Activated T-cell treated with anti-CD3 and anti-CD28 coated beads, Interleukin-2, amount 50 U/mL, for 72 hours (primary cell): ENCODE measurements at places on chromosomes 6 and 20. TPM values are rescaled to one million over a fixed set of nuclear protein-coding genes. Genes with fewer than 3 reads are reported as not detected.

- no peak overlapping the region for H3K4me3 ChIP-seq
- no peaks in the 10 kb centered on the region for H3K4me1 ChIP-seq
- H3K27me3 ChIP-seq, result no peaks in the 10 kb centered on the region
- no peak for DNase-seq
- no peak overlapping the region for H3K27ac ChIP-seq
These were observed 112.8 kb downstream of the TBX18 start for GRCh38 chr6:84651583-84651982.

DNA sequence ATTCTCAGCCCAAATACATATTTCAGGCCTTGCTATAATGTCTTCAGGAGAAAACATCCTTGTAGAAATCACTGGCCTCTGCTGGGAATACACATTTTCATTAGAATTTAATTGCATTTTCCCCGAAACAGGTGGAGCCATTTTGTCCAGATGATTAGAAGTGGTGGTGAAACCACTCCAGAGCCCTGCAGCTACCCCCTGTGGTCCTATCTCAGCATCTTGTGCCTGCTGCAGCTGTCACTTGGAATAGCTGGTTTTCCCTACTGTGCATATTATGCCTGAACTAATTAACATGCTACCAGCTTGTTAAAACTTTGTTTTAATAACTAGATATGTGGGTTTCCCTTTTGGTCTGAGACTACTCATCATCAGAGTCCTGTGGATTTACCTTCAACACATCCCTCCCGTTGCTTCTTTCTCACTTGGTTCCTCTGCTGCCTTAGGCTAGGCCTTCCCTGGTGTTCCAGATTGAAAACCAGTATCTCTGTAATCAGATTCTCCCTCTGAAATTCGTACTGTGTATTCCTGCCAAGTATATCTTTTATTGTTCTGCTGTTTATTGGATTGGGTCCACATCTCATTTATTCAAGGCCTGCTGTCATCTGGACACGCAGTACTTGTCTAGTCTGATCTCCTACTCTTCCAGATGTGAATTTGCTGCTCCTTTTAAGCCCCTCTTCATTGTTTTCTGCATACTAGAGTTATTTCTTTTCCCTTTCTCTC is 15.2 kb downstream of the DNAH8 start:
- H3K4me3 ChIP-seq, result no peak overlapping the region
- H3K4me1 ChIP-seq, result peaks cover 13% of the 10 kb centered on the region
- DNase-seq, result no peak
- H3K27me3 ChIP-seq, result peaks cover 30% of the 10 kb centered on the region
- H3K27ac ChIP-seq, result no peak overlapping the region

DNA sequence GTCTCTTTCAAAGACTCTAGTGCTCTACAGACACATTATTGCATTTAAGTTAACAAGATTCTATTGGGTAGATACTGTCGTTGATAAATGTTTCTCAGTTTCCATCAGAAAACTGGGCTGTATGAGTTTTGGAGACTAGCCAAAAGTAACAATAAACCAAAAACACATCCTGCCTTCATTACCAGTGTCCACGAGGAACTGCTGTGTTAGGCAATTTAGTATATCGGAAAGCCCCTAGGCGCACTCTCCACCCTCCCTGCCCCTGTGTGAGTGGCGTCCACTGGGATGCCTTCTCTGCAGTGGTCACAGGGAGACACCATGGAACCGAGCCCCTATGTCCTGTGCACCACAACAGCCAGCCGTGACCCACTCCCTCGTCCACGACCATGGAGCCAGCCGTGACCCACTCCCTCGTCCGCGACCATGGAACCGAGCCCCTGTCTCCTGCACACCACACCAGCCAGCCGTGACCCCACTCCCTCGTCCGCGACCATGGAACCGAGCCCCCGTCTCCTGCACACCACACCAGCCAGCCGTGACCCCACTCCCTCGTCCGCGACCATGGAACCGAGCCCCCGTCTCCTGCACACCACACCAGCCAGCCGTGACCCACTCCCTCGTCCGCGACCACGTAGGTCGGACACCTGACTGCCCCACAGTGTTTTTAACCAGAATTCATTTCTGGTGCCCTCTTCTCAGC is 35.3 kb downstream of the DLL1 start:
- H3K27me3 ChIP-seq, result no peaks in the 10 kb centered on the region
- no peak overlapping the region for H3K27ac ChIP-seq
- no peak overlapping the region for H3K4me3 ChIP-seq
- no peaks in the 10 kb centered on the region for H3K4me1 ChIP-seq
- no peak for DNase-seq

Gene SNAP25
- total RNA-seq, result 5.6 TPM

Gene CCN2
- not detected for total RNA-seq

Gene GNAS
- 781 TPM for total RNA-seq

DNA sequence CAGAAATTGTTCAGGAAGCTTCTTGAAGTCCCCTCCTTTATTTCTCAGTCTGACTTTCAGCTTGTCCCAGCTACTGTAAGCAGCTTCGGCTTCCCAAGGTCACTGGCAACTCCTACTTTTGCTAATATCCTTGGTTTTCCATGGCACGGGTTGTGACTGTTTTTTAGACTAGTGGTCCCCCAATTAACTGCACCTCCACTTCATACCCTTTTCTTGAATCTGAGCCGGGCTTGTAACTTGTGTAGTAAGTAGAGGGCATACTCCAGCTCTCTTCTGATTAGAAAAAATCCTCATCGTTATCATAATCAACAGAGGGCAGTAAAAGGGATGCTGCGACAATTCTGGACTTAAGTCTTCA is 162.3 kb upstream of the TNFAIP3 start:
- no peak for DNase-seq
- no peak overlapping the region for H3K27ac ChIP-seq
- no peaks in the 10 kb centered on the region for H3K27me3 ChIP-seq
- H3K4me3 ChIP-seq, result no peak overlapping the region
- H3K36me3 ChIP-seq, result peaks cover 4% of the 10 kb centered on the region
- peaks cover 75% of the 10 kb centered on the region for H3K4me1 ChIP-seq

Gene TSPO2
- not detected for total RNA-seq

Gene HLA-DRA
- total RNA-seq, result 18.8 TPM

Gene LZTS3
- 3.1 TPM for total RNA-seq

Gene ETV7
- 1.4 TPM for total RNA-seq

Gene TUBB2B
- not detected for total RNA-seq

GRCh38 chr6:23089981-23090380 is 520.6 kb downstream of the HDGFL1 start:
- H3K36me3 ChIP-seq, result peaks cover 3% of the 10 kb centered on the region
- DNase-seq, result no peak
- H3K4me3 ChIP-seq, result no peak overlapping the region
- no peak overlapping the region for H3K27ac ChIP-seq
- H3K4me1 ChIP-seq, result no peaks in the 10 kb centered on the region
- H3K27me3 ChIP-seq, result peaks cover 16% of the 10 kb centered on the region

Gene TCF21
- not detected for total RNA-seq

- no peaks in the 10 kb centered on the region for H3K4me1 ChIP-seq
- no peak overlapping the region for H3K27ac ChIP-seq
- DNase-seq, result no peak
- H3K27me3 ChIP-seq, result no peaks in the 10 kb centered on the region
- H3K36me3 ChIP-seq, result peaks cover 2% of the 10 kb centered on the region
- no peak overlapping the region for H3K4me3 ChIP-seq
These were observed 82.3 kb upstream of the KIF25 start for GRCh38 chr6:167915139-167915538.

Gene GNAS-AS1
- 2.5 TPM for total RNA-seq

Gene TREML2
- total RNA-seq, result 8.8 TPM

Gene PPP1R14C
- 1.8 TPM for total RNA-seq

DNA sequence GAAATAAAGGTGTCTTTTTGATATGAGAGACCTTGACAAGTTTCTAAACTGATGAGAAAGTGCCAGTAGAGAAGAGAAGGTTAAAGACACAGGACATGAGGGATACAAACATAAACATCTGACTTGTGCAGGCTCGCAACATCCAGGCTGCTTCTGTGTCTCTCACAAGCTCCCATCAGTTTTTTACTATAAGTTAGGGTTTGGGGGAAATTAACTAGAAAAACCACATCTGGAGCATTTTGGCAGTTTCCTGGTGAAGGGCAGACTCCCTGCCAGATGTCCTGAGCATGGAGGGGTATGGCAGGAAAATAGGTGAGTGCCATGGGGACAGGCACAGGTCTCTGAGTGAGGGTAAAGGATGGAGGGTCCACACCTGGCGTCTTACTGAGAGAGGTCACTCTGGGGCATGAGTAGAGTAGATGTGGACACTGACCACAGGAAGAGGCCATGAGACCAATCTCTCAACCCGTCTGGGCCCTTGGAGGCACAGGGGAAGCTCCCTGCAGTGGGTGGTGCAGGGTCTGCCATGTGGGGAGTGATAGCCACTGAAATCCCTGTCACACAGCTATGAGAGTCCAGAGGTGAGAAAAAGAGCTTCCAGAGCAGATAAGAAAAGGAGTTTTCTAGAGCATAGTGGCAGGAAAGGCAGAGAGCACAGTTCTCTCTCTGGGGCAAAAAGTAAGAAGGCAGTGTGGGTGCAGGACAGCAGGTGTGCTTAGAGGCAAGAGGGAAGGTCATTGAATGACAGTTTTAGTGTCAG is 193.3 kb upstream of the SYNDIG1 start:
- DNase-seq, result no peak
- peaks cover 5% of the 10 kb centered on the region for H3K36me3 ChIP-seq
- no peak overlapping the region for H3K27ac ChIP-seq
- H3K4me3 ChIP-seq, result no peak overlapping the region
- no peaks in the 10 kb centered on the region for H3K4me1 ChIP-seq
- peaks cover 14% of the 10 kb centered on the region for H3K27me3 ChIP-seq

- no peaks in the 10 kb centered on the region for H3K4me1 ChIP-seq
- no peaks in the 10 kb centered on the region for H3K36me3 ChIP-seq
- H3K27ac ChIP-seq, result no peak overlapping the region
- no peak overlapping the region for H3K4me3 ChIP-seq
These were observed 242.8 kb downstream of the UST start for GRCh38 chr6:148989585-148989984.

- H3K36me3 ChIP-seq, result no peaks in the 10 kb centered on the region
- no peak for DNase-seq
- no peak overlapping the region for H3K27ac ChIP-seq
- H3K27me3 ChIP-seq, result no peaks in the 10 kb centered on the region
These were observed 163.0 kb downstream of the HDGFL1 start for GRCh38 chr6:22732176-22732970.

DNA sequence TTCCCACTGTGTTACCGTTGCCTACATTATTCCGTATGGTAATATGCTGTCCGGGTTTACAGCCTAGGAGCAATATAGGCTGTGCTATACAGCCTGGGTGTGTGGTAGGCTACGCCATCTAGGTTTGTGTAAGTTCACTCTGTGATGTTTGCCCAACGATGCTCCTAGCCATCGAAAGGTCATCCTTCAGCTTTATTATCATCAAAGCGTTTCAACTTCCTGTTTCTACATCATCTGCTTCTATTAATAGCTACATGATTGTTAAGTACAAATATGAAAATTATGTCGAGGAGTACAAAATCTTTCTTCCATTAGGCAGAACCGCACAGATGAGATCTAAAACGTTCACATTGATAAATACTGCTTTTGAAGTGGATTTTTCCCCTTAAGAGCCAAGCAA is 69.9 kb downstream of the PPP1R14C start:
- no peak overlapping the region for H3K4me3 ChIP-seq
- H3K36me3 ChIP-seq, result no peaks in the 10 kb centered on the region
- no peaks in the 10 kb centered on the region for H3K4me1 ChIP-seq
- peaks cover 13% of the 10 kb centered on the region for H3K27me3 ChIP-seq
- DNase-seq, result no peak

- H3K4me3 ChIP-seq, result no peak overlapping the region
- no peaks in the 10 kb centered on the region for H3K36me3 ChIP-seq
- no peak for DNase-seq
- no peaks in the 10 kb centered on the region for H3K27me3 ChIP-seq
These were observed 92.8 kb upstream of the RNF217 start for GRCh38 chr6:124869416-124869815.

DNA sequence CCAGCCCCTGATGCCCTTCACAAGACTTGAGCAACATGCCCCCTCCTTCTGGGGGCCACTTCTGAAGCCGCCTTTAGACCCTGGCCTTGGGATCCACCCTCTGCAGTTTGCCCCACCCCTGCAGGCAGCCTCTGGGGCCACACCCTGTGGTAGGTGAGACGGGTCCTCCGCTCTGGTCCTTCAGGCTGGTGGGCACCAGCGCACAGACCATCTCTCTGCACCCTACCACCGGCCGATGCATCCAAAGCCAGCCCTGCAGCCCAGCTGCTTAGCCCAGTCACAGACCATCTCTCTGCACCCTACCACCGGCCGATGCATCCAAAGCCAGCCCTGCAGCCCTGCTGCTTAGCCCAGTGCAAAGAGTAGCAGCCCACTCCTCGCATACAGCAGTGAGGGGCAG is 159.3 kb upstream of the ECI2 start:
- no peak for DNase-seq
- no peak overlapping the region for H3K27ac ChIP-seq
- H3K27me3 ChIP-seq, result peaks cover 9% of the 10 kb centered on the region
- H3K36me3 ChIP-seq, result no peaks in the 10 kb centered on the region
- no peaks in the 10 kb centered on the region for H3K4me1 ChIP-seq
- no peak overlapping the region for H3K4me3 ChIP-seq

Gene NEURL2
- total RNA-seq, result 2.1 TPM

DNA sequence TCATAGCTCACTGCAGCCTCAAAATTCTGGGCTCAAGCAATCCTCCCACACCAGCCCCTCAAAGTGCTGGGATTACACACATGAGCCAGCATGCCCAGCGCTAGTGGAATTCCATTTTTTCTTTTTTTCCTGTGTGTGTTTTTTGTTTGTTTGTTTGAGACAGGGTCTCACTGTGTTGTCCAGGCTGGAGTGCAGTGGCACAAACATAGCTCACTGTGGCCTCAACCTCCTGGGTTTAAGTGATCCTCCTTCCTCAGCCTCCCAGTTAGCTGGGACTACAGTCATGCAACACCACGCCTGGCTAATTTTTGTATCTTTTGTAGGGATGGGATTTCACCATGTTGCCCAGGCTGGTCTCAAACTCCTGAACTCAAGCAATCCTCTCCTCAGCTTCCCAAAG is 14.1 kb upstream of the PARD6B start:
- H3K27me3 ChIP-seq, result peaks cover 18% of the 10 kb centered on the region
- no peak for DNase-seq
- H3K4me1 ChIP-seq, result no peaks in the 10 kb centered on the region

Gene TBXT
- not detected for total RNA-seq

Gene KHDC1
- 3.7 TPM for total RNA-seq

Gene TRIM31
- total RNA-seq, result 0.12 TPM

DNA sequence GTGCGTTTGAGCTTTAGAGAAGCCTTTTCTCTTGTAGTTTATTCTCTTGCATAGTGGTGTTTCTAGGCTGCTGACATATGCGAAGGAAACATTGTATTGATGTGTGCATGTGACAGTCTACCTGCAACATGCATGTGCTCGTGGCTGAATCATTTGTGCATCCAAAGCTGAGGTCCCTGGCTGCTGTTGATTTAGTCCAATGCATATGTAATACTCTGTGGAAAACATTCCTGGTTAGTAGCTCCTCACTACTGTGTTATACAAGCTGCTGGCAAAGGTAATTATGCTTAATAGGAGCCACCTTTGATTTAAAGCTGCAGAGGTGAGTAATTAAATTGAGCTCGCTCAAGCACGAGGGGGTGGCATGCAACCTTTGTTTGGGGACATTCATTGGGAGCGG is 24.5 kb downstream of the TSHZ2 start:
- peaks cover 2% of the 10 kb centered on the region for H3K36me3 ChIP-seq
- no peak overlapping the region for H3K27ac ChIP-seq
- DNase-seq, result no peak
- no peaks in the 10 kb centered on the region for H3K27me3 ChIP-seq
- H3K4me1 ChIP-seq, result peaks cover 50% of the 10 kb centered on the region

Gene LPA
- not detected for total RNA-seq

- no peak for DNase-seq
- H3K4me3 ChIP-seq, result no peak overlapping the region
- H3K36me3 ChIP-seq, result no peaks in the 10 kb centered on the region
- no peaks in the 10 kb centered on the region for H3K4me1 ChIP-seq
These were observed 40.4 kb upstream of the TINAG start for GRCh38 chr6:54267798-54268197.
